ENCODE measurements at places on chromosomes 5 and 9. TPM values are rescaled to one million over a fixed set of nuclear protein-coding genes. Genes with fewer than 3 reads are reported as not detected.

GRCh38 chr5:10607023-10607665, 43.3 kb downstream of the ANKRD33B start:
- no peak for DNase-seq

GRCh38 chr9:35519692-35520363, 29.9 kb downstream of the RUSC2 start:
- DNase-seq = no peak

DNA sequence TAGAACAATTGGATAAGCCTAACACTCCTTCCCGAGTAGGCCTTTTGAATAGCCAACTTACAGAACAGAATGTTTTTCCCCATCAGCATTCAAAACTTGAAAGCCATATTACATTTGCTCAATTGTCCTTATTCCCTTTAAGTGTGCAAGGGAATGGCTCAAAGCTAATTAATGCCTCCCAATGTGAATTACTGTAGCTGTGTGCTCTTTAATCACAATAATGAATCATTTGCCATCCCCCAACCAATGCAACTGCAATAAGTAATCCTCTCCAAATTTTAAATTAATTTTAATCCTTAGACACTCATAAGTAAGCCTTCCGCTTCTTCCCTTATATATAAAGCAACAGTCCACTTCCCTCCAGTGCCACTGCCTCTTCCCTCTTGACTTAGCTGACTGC, 115.9 kb downstream of the DROSHA start:
- DNase-seq = no peak

DNA sequence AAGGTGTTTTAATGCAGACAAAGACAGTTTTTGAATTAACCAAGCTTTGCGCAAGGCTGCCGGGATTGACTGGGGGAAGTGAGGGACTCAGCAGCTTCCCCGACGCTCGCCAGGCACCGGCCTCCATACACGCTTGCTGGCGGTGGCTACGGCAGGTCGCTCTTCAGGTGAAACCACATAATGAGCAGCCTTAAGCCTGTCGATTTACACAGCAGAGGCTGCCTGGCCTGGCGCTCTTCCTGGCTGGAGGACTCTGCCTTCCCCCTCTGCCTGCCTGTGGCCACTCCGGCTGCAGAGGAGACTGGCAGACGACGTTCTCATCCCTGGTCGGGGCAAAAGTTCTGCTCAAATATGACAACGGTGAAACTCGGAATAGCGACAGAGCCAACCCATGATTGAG, 9.0 kb upstream of the NOTCH1 start:
- no peak for DNase-seq

- peak; percentile 60 for DNase-seq
These were observed 420.8 kb upstream of the IRX4 start for GRCh38 chr5:2303431-2304100.

- peak; percentile 35 for DNase-seq
These were observed 101.0 kb downstream of the TMEM232 start for GRCh38 chr5:110625376-110625999.

XPA gene
- 46.7 TPM for polyA plus RNA-seq

CNTFR gene
- 34.6 TPM for polyA plus RNA-seq

QRFP gene
- polyA plus RNA-seq = 0.30 TPM

IFNA2 gene
- not detected for polyA plus RNA-seq

MAPK9 gene
- polyA plus RNA-seq = 44.1 TPM

F2RL1 gene
- polyA plus RNA-seq = 38.4 TPM

IRX2 gene
- 23.7 TPM for polyA plus RNA-seq

NCBP1 gene
- 61.0 TPM for polyA plus RNA-seq

Measured in left kidney (tissue), 8 donors.